Activated CD4-positive, alpha-beta memory T cell treated with anti-CD3 and anti-CD28 coated beads for 36 hours (primary cell): ENCODE measurements at places on chromosomes 3 and 15. TPM values are rescaled to one million over a fixed set of nuclear protein-coding genes. Genes with fewer than 3 reads are reported as not detected.

Gene P2RY12
- total RNA-seq, result not detected

- no peak for DNase-seq
Observed at GRCh38 chr15:93089727-93090305, 805 bp upstream of the RGMA start.

GRCh38 chr3:195557322-195557721 lies 14.2 kb upstream of the PPP1R2 start:
- no peak for DNase-seq

Gene LMAN1L
- total RNA-seq, result not detected

Gene GOLGA8A
- 65.3 TPM for total RNA-seq

Gene PLA2G4B
- total RNA-seq, result 6.0 TPM

DNA sequence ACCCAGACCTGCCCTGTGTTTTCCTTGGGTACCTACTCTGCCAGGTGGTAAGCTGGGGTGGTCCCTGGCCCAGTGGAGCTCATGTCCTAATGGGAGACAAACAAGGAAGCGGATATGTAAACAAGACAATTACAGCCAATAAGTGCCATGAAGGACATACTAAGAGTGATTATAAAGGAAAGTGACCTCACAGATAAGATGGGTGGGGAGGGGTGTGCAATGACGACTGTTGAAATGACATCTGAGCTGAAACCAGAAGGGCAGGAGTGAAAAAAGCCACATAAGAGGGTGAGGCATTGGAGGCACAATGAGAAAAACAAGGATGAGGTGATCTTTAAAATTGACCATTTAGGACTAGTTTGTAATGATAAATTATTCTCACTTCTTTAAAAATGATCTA lies 336.2 kb upstream of the IL12A start:
- DNase-seq, result no peak
